GM10248 (cell line): ENCODE measurements at places on chromosomes 3 and 15.

GRCh38 chr3:44418549-44418948 is 58.9 kb downstream of the ZNF445 start:
- DNase-seq, result no peak

DNA sequence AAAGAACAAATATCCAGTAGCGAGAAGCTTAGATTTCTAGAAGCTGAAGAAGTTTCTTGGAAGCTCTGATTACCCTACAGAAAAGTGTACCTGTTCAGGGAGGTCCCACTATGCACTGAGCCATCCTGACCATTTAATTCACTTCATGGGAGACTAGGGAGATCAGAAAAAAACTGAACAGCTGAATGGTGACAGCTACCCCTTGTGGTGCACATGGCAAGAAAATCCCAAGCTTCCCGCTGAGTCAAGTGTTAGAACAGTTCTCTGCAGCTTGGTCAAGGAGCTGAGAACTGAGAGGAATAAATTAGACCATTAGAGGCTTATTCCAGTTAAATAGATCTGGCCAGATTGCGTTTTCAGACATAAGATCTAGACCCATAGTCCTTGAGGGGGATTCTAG is 197.2 kb upstream of the VEPH1 start:
- no peak for DNase-seq

DNA sequence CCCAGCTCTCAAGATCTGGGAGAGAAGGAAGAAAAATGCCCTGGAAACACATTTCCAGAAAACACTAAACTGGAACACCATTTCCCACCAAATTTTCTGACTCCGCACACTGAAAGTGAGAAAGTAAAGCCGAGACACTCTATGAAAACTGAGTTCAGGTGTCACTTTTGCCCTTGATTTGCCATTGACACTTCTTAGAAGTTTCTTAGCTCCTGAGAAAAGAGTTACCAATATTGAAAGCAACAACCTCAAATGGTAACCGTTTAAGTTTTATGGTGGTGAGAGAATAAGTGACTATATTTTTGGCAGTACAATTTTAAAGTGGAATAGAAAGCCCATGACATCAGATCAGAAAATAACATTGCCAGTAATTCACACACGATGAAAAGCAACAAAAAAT is 39.0 kb downstream of the CD86 start:
- peak; percentile 36 for DNase-seq

GRCh38 chr3:100090669-100091005 is 23.7 kb downstream of the FILIP1L start:
- DNase-seq, result no peak

- DNase-seq, result no peak
Measured at GRCh38 chr15:45715528-45715927, 80.7 kb downstream of the SQOR start.
